Hepatocyte (in vitro differentiated cells): ENCODE measurements at places on chromosomes 6 and 20. TPM values are rescaled to one million over a fixed set of nuclear protein-coding genes. Genes with fewer than 3 reads are reported as not detected.

GRCh38 chr6:169172456-169172855 is 81.2 kb downstream of the THBS2 start:
- no peak for DNase-seq

GRCh38 chr6:49497304-49497703 is 2.4 kb upstream of the GLYATL3 start:
- no peak for DNase-seq

- DNase-seq = peak; percentile 6
These were observed 31.4 kb downstream of the DTNBP1 start for GRCh38 chr6:15631432-15631831.

GRCh38 chr20:53713328-53714056 is 119.9 kb upstream of the ZNF217 start:
- no peak for DNase-seq

DNA sequence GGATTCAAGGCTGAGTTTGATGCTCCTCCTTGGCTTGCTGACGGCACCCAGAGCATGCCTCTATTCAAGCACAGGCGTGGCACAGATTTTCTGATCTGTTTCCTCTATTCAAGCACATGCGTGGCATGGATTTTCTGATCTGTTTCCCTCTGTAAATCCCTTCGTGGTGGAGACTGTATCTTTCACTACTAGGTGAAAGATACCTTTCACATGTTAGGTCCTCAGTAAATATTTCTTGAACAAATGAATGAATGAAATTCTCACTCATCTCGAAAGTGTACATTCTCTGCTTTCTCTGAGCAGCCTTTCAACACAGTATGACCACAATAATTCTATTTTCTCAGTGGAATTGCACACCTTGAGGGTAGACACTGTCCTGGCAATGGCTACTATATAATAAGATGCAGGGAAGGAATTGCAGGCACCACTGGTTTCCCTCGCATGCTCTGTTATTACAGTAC is 72.6 kb upstream of the F13A1 start:
- no peak for DNase-seq

The LIN28B gene
- polyA plus RNA-seq = 1.8 and 3.2 TPM in 2 replicates

The RSPO4 gene
- polyA plus RNA-seq = 0.41 and 2.4 TPM in 2 replicates

The TRIM31 gene
- 5.0 and 10.1 TPM in 2 replicates for polyA plus RNA-seq

The TRIM38 gene
- polyA plus RNA-seq = 3.2 and 5.2 TPM in 2 replicates

The PGC gene
- 67.4 and 109 TPM in 2 replicates for polyA plus RNA-seq
